ENCODE measurements at places on chromosomes 3 and 15. TPM values are rescaled to one million over a fixed set of nuclear protein-coding genes. Genes with fewer than 3 reads are reported as not detected.
A peak's percentile ranks its signal among the peaks of the same experiment; 100 is the strongest.

GRCh38 chr15:99902248-99902928, 169.2 kb upstream of the LYSMD4 start:
- DNase-seq = no peak

- no peak for DNase-seq
These were observed 552.4 kb downstream of the EDEM1 start for GRCh38 chr3:5739949-5740348.

The UCN2 gene
- 0.63 TPM for polyA plus RNA-seq

DNA sequence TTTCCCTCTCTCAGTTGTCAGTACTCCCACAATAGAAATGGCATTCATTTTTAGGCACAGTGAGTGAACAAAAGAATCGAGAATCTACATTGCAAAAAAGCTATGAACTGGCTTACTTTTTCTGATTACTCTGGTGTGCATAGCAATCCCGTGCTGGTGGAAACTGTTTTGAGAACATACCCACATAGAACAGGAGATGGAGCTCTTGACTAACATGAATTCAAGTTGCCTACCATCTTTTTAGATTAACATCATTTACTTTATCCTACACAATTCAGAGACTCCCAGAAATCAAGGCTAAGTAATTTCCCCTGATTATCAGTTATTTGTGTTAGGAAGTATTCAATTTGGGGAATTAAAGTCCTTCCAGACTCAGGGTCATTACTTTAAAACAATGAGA, 326.6 kb downstream of the ARPP21 start:
- DNase-seq = peak; percentile 14

The CPN2 gene
- polyA plus RNA-seq = 0.40 TPM

The ZIC4 gene
- 0.16 TPM for polyA plus RNA-seq

Data from left renal pelvis (tissue), 4 donors.